Astrocyte of the spinal cord (primary cell): ENCODE measurements at places on chromosomes 1 and 21.

- DNase-seq = no peak
These were observed 3.2 kb upstream of the PROX1 start for GRCh38 chr1:213984387-213985208.

DNA sequence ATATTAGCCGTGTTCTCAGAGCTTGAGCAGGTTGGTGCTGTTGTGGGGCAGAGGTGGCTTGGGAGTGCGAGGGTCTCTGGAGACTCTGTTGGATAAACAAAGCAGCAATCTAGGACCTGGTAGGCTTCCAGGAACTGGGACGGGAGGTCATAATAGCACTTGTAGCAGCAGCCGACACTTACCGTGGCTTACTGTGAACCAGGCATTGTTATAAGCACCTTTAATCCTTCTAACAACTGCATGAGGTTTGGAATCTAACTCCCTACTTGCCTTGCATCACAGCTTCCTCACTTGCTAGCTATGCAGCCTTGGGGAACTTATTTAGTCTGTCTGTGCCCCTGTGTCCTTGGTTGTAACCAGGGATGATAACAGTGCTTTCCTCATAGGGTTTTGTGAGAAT is 94.9 kb downstream of the NAV1 start:
- DNase-seq = no peak

GRCh38 chr1:26346274-26347033 is 7.5 kb downstream of the CRYBG2 start:
- no peak for DNase-seq

DNA sequence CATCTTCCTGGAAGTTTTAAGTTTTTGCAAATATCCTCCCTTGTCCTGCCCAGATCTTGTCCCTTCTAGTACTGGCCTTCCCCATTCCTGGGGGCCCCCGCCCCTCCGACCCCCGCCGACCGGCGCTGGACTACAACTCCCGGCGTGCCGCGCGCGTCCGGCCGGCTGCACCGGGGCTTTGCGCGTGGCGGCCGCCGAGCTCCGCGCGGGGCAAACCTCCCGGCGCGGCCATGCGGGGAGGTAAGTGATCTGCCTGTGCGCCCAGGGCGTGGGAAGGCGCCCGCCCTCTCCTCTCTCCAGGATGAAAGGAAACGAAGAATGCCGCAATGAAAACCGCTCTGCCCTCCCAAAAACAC is 3.2 kb upstream of the SAMD13 start:
- peak; percentile 38 for DNase-seq

DNA sequence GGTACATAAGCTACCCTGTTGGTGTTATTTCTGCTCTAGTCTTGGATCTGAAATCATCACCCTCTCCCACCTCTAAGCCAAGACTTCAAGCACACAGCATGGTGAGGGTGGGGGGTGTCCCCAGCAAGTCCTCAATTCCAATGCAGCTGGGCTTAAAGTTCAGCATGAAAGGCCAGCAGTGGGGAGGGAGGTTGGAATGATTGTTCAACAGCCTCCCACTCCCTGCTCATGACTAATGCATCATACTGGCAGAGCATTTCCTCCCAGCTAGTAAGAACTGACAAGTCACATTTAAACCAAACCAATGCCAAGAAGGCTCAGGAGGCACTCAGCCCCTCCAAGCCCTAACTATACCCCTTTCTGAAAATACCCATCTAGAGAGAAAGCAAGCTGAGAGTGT is 50.1 kb downstream of the TIAM1 start:
- peak; percentile 90 for DNase-seq

- peak; percentile 59 for DNase-seq
These were observed 725 bp downstream of the MTFR1L start for GRCh38 chr1:25820247-25821111.
